ENCODE measurements at places on chromosomes 4 and X. TPM values are rescaled to one million over a fixed set of nuclear protein-coding genes. Genes with fewer than 3 reads are reported as not detected.

Gene SMPX
- polyA plus RNA-seq = not detected

Gene RBPJ
- polyA plus RNA-seq = 29.5 TPM

Gene GC
- polyA plus RNA-seq = not detected

Gene PRSS12
- 19.4 TPM for polyA plus RNA-seq

Gene MAGEB10
- not detected for polyA plus RNA-seq

Gene CXorf49
- polyA plus RNA-seq = not detected

Gene PASD1
- not detected for polyA plus RNA-seq

Gene SYP
- 0.09 TPM for polyA plus RNA-seq

Gene KCND1
- 0.16 TPM for polyA plus RNA-seq

Gene GLRA3
- polyA plus RNA-seq = not detected

Gene FRAS1
- 5.2 TPM for polyA plus RNA-seq

Gene ATOH1
- not detected for polyA plus RNA-seq

Gene CCDC149
- 2.2 TPM for polyA plus RNA-seq

Gene XK
- 0.26 TPM for polyA plus RNA-seq

Gene ERVMER34-1
- 13.5 TPM for polyA plus RNA-seq

Gene COMMD8
- polyA plus RNA-seq = 12.7 TPM

Gene NEIL3
- polyA plus RNA-seq = 9.8 TPM

Gene SHISA3
- polyA plus RNA-seq = not detected

Gene BEND2
- not detected for polyA plus RNA-seq

Gene DOK7
- 2.8 TPM for polyA plus RNA-seq

Gene RENBP
- not detected for polyA plus RNA-seq

Gene ZNF827
- polyA plus RNA-seq = 9.9 TPM

Gene TNMD
- not detected for polyA plus RNA-seq

Gene ARMCX1
- polyA plus RNA-seq = 8.8 TPM
